Naive thymus-derived CD4-positive, alpha-beta T cell (primary cell): ENCODE measurements at places on chromosomes 7 and 10.

GRCh38 chr7:51261117-51261835 is 55.3 kb downstream of the COBL start:
- H3K27ac ChIP-seq: no peak overlapping the region
- no peaks in the 10 kb centered on the region for H3K36me3 ChIP-seq
- H3K4me1 ChIP-seq: no peaks in the 10 kb centered on the region
- DNase-seq: no peak
- H3K4me3 ChIP-seq: no peak overlapping the region

DNA sequence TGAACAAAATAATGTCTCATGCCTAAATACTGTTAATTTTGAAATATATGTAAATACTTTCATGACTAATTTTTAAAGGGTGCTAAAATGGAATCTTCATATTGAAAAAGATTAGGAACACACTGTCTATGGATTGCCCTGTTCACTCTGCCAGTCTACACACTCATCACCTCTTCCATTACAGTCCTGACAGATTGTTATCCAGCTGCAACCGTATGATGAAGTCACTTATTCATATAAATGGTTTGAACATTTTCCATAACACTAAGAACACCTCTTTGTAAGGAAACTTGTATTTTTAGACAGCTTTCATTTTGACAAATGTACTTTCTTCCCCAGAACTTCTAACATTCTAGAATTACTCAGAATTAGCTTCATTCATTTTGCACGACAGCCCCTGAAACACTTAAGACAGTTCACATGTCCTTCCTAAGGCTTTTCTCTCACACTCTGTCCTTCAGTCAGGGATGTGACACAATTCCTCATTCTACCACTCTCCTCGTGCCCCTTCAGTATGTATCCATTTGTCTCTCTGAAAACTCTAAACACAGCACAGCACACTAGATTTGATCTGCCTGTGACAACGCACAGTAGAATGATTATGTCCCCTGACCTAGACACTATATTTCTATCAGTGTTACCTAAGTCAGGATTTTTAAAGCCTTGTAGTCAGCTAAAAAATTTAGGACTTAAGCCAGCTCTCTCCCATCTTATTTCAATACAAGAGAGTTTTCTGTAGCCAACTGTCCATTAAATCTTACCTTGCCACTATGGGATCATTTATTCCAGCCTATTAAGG is 71.9 kb downstream of the ORC5 start:
- peaks cover 7% of the 10 kb centered on the region for H3K36me3 ChIP-seq
- H3K27ac ChIP-seq: no peak overlapping the region
- no peaks in the 10 kb centered on the region for H3K27me3 ChIP-seq
- no peaks in the 10 kb centered on the region for H3K4me1 ChIP-seq

DNA sequence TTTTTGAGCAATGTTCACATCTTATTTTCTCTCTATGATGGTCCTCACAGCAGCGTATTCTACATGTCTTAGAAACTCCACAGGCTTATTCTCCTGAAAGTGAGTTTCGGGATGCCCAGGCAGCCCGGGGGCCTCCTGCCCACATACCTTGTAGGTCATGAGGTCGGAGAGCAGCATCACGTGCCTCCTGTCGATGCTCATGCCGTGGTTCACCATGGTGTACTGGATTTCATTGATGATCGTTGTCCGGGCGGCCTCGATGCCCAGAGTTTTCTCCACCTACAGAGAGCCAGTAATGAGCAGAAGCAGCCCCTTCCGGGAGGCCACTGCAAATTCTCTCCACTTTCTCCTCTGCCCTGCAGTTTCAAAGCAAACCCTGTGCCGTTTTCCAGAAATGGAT is 48.0 kb downstream of the POLR3A start:
- H3K27ac ChIP-seq: no peak overlapping the region
- H3K36me3 ChIP-seq: peaks cover 21% of the 10 kb centered on the region
- H3K4me1 ChIP-seq: no peaks in the 10 kb centered on the region
- H3K27me3 ChIP-seq: no peaks in the 10 kb centered on the region

DNA sequence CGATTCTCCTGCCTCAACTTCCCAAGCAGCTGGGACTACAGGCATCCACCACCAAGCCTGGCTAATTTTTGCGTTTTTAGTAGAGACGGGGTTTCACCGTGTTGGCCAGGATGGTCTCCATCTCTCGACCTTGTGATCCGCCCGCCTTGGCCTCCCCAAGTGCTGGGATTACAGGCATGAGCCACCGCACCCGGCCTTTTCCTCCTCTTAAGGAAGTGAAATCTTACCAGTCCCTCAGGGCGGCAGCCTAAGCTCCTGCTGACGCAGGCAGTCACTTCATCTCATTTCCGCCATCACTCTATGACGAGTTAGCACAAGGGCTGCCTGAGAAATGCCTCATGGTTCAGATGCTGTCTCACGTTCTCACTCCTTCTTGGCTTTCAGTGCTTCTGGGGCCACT is 246.0 kb upstream of the SHH start:
- no peaks in the 10 kb centered on the region for H3K36me3 ChIP-seq
- H3K27ac ChIP-seq: no peak overlapping the region
- H3K4me3 ChIP-seq: no peak overlapping the region
- DNase-seq: no peak
- no peaks in the 10 kb centered on the region for H3K27me3 ChIP-seq

- H3K4me1 ChIP-seq: no peaks in the 10 kb centered on the region
- no peak overlapping the region for H3K27ac ChIP-seq
- DNase-seq: no peak
- H3K27me3 ChIP-seq: no peaks in the 10 kb centered on the region
Observed at GRCh38 chr10:125584954-125585353, 98.0 kb downstream of the TEX36 start.

DNA sequence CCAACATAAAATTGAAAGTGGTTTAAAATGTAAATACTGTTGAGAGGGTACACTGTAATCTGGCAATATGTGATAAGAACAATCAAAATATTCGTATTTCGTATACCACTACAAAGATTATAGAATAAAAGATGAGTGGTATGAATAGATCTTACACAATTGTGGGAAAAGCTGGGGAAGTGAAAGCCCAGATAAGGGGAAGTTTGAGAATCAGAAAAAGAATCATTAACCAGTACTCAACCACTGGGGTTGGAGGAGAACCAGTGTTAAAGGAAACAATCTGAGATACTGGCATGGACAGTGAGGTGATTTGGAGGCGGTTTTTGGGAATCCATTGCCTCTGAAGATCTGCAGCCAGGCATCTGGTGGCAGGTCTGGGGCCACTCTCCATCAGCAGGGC is 59.7 kb upstream of the CDK14 start:
- H3K36me3 ChIP-seq: no peaks in the 10 kb centered on the region
- DNase-seq: no peak
- H3K4me3 ChIP-seq: no peak overlapping the region
- H3K27me3 ChIP-seq: no peaks in the 10 kb centered on the region

- no peak overlapping the region for H3K27ac ChIP-seq
- H3K36me3 ChIP-seq: no peaks in the 10 kb centered on the region
- no peaks in the 10 kb centered on the region for H3K27me3 ChIP-seq
- no peak overlapping the region for H3K4me3 ChIP-seq
- no peaks in the 10 kb centered on the region for H3K4me1 ChIP-seq
Observed at GRCh38 chr7:31883761-31884164, 186.4 kb downstream of the PDE1C start.

GRCh38 chr10:130799532-130799931 is 512.0 kb downstream of the TCERG1L start:
- no peak for DNase-seq
- H3K27me3 ChIP-seq: no peaks in the 10 kb centered on the region
- no peak overlapping the region for H3K4me3 ChIP-seq
- H3K36me3 ChIP-seq: no peaks in the 10 kb centered on the region
- H3K27ac ChIP-seq: no peak overlapping the region

DNA sequence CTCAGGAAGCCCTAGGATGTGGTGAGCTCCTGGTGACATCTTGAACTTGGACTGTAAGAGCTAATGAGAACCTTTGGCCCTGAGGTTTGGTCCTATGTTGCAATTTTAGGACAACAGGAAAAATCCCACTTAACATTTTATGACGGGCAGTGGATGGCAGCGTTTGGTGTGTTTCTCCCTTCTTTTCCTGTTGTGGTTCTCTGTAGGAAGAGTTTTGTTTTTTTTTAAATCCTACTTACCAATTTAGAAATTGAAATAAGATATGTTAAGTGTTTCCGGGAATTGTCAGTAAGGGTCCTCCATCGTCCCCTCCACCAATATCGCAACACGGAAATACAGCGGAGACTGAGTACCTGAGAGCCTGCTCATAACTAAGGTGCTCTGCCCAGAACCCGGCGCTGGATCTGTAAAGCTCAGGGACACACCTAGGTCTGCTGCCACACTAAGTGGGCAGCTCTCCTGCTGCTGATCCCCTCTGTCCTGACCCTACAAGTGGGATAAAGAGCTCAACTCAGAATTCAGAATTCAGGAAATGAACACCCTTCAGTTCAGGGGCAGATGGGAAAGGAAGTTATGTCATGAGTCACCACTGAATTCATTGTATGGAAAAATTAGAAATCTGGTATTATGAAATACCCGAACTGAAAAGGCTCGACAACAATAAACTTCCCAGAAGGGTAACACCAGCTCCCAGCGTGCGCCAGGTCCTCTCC is 9.1 kb upstream of the PROSER2 start:
- no peaks in the 10 kb centered on the region for H3K27me3 ChIP-seq
- no peak for DNase-seq
- no peaks in the 10 kb centered on the region for H3K36me3 ChIP-seq
- no peak overlapping the region for H3K4me3 ChIP-seq
- H3K4me1 ChIP-seq: no peaks in the 10 kb centered on the region

DNA sequence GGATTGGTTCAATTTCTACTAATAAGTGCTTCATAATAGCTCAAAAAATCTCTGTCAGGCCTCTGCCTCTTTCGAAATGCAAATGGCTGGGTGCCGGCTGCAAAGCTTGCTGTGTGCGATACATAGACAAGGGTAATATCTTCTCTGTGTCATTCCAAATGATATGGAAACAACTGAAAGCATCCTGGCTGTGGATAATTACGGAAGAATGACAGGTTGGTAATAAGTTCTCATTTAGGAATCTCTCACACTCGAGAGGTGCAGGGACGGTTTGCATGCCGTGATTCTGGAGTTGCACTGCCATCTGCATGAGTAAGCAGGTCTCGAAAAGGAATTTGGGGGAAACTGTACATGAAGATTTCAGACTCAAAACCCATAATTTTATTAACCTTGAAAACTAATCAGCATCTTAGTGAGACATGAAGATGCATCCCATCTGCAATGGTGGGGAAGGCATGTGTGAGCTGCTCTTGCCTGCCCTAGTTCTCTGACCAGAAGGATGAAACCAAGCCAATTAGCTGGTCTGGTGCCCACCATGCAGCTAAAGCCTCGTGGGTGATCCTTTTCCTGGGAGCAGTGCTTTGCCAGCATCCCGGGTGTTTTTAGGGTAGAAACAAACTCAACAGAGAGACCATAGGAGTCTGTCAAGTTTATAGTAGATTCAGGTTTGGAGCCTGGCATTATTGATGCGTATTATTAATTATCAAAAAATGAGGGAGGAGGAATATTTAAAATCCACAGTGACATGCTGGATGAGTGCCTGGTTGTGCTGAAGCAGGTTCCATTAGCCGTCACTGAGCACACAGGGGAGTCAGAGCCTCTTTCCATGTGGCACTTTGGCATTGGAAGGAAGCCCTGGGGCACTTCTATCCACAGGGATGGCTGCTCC is 503.6 kb upstream of the MGMT start:
- no peak overlapping the region for H3K27ac ChIP-seq
- no peaks in the 10 kb centered on the region for H3K27me3 ChIP-seq
- DNase-seq: no peak
- H3K4me3 ChIP-seq: no peak overlapping the region

DNA sequence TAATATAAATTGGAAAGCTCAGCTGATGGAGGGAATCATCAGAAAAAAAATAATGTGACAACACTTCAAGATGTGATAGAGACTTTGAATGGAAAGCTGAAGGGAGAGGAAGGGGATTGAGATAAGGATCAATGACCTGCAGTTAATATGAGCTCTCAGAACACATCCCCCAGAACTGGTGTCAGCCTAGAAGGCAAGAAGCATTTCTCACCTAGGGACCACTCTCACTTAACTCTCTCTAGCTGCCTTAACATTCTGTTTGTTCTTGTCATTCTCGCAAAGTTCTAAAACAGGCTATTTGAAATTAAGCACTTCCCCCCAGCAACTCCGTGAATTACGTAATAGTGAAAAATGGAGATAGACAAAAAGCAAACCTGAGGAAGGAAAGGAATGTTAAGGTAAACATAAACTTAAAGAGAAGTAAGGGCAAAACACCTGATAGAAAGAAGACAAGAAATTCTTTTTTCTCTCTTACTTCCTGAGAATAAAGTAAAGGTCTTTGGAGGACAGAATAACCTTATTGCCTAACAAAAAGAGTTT is 1.2 kb upstream of the MPP7 start:
- H3K27me3 ChIP-seq: no peaks in the 10 kb centered on the region
- H3K36me3 ChIP-seq: no peaks in the 10 kb centered on the region

DNA sequence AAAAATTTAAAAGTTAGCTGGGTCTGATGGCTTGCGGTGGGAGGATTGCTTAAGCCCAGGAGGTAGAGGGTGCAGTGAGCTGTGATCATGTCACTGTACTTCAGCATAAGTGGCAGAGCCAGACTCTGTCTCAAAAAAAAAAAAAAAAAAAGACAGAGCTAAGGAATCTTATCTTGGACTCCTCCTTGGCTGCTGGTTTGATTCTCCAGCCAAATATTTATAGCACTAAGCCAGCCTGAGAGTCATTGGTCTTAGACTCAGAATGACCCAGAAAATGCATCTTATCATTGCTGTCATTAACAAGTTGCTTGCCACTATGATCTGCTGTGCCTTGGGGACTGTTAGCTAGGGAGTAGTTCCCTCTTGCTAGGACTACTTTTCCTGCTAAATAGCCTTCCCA is 164.7 kb downstream of the GNAT3 start:
- no peak for DNase-seq
- no peak overlapping the region for H3K27ac ChIP-seq
- no peaks in the 10 kb centered on the region for H3K27me3 ChIP-seq
- H3K4me1 ChIP-seq: no peaks in the 10 kb centered on the region
- H3K4me3 ChIP-seq: no peak overlapping the region
- no peaks in the 10 kb centered on the region for H3K36me3 ChIP-seq

DNA sequence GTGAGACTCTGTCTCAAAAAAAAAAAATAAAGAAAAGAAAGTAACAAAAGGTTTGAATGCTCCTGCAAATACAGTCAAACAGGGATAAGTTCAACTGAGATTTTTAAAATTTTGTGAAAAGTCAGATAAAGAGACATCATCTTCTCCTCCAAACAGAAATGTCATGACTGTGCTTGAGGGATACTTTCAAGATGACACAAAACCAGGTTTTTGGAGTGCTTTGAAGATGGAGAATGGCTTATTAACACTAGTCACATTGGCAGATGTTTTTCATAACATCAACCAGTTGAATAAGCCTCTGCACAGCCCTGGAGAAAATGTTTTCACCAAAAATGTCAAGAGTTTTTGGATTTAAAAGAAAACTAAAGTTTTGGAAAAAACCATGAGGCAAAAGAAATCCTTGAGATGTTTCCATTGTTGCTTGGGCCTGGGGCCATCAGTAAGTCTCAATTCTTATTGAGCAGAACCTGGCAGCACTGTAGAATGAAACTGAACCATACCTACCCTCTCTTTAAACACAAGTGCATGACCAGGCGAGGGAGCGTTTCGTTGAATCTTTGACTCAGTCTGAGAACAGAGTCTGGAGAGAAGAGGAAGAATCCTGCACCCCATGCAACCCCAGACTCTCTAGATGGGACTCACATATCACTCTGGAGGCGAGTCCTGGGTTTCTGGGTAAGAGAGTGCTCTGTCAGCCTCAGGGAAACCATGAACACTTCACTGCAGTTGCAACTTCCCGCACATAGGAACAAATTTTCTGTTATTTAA is 37.4 kb upstream of the PRKCQ start:
- H3K36me3 ChIP-seq: peaks cover 5% of the 10 kb centered on the region
- H3K27me3 ChIP-seq: no peaks in the 10 kb centered on the region
- no peak overlapping the region for H3K4me3 ChIP-seq
- no peaks in the 10 kb centered on the region for H3K4me1 ChIP-seq

- DNase-seq: no peak
- H3K4me1 ChIP-seq: no peaks in the 10 kb centered on the region
- no peak overlapping the region for H3K4me3 ChIP-seq
Observed at GRCh38 chr10:104069613-104070012, 16.1 kb downstream of the COL17A1 start.
